ENCODE measurements at places on chromosomes 7 and 10.

DNA sequence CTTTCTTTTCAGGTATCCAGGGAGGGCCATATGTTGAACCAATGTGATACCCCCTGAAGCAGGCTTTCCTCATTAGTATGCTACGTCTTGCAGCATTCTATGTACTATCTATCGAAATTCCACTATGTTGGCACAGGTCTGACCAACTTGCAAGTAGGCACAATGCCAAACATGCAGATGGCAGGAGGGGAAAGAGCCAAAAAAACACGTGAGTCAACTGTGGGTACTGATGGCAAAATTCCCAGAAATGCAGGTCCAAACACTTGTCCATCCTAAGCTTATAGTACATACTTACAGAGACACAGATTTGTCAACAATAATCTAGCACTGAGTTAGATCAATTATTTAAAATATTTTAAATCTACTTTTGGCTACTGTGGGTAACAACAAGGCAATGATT lies 394.9 kb downstream of the DGKB start:
- no peak for DNase-seq

DNA sequence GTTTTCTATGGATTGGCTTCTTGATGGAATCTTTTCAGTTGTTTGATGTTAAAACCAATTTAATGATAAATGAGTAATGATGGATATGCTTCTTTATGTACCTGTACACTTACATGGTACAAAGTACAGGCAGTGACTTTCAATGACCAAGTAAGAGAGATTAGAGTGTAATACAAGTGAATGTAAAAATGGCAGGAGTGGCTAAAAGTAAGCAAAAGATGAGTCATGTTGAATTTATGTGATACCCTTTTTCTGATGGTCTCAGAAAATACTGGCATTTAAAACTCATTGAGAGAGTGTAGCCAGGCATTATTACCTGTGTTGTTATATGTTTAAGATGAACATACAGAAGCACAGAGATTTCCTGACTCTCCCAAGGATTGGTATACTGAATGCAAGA lies 97.1 kb downstream of the GPR85 start:
- DNase-seq, result no peak

DNA sequence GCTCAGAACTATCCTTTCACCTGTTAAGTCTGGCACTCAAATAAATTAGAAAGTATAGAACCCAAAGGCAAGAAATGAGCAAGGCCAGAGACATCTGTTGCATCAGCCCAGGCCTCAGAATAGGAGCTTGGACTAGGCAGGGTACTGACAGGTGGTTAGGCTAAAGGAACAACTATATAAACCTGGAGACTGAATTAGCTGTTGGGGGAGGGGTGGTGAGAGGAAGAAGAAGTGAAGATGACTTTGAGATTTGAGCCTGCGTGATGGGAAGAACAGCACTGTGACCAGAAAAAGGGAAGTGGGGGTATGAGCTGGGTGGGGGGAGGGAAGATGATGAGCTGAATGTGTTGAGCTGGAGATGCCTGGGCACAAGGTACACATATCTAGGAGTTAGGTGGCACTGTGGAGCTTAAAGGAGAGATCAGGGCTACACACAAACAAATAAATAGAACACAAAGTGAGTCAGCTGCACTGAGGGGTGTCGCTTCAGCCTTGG lies 244.7 kb downstream of the PTEN start:
- DNase-seq, result no peak

DNA sequence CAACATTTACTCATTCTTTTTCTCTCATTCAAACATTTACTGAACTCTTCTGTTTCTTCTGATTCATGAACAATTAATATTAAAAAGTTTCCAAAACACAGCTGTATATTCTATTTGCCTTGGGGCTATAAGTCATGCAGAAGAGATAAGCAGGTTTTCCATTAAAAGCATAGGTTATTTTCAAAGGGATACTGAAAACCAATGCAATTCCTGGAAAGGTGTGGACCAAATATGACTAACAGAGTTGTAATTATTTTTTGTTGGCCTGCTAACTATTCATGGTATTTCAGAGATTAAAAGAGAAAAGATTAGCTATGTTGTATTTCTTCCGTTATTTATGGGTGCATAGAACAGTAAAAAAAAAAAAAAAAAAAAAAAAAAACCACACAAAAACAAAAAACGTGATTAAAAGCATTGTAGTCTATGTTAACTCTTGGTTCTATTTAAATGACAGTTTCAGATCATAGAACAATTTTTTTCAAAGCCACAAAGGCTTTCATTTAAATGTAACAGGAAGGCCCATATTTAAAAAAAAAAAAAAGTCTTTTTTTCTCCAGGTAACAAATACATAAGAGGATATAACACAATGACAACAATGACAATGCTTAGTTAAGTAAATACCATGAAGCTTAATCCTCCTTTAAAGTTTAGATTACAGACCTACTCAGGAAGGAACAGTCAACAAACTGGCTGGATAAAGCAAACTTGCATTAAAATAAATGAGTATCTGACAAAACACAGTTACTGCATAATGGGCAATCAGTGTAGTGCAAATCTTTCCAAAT lies 1042.9 kb downstream of the GATA3 start:
- no peak for DNase-seq
